ENCODE measurements at places on chromosomes 2 and 18.
A peak's percentile ranks its signal among the peaks of the same experiment; 100 is the strongest.

DNA sequence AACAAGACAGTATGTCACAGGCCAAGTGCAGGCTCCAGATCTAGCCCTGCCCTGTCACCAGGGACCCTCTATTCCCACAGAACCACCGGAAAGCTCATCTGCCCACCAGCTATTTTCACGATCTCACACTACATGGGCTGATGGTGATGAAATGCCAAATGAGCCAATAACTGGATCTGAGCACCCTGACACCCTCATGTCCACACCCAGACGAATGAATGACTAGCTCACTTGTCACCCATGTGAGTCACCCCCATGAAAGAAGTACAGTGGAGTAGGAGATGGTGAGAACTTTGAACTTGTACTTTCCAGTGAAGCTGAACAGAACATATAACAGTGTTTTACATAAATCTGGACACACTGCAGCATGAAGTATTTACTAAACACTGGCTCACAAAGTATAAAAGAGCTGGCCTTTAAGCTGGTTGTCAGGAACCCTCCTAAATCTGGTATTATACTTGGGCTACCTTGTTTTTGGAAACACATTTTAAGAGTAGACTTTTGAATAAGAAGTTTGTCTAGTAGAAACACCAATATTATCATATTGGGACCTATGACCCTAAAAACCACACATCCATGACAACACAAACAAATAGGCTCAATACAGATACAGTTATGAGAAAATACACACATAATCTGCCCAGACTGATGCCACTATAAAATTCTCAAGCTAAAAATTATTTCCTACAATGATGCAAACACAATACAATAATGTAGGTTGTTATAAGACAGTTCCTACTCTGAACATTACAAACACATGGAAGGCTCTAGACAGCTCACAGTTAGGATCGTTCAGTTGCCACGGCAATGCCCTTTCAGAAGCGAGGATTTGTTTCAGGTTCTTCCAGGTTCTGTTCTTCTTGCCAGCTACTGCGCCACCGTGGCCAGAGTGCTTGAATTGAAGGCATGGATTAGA lies 19.0 kb downstream of the INO80C start:
- DNase-seq: peak; percentile 14

DNA sequence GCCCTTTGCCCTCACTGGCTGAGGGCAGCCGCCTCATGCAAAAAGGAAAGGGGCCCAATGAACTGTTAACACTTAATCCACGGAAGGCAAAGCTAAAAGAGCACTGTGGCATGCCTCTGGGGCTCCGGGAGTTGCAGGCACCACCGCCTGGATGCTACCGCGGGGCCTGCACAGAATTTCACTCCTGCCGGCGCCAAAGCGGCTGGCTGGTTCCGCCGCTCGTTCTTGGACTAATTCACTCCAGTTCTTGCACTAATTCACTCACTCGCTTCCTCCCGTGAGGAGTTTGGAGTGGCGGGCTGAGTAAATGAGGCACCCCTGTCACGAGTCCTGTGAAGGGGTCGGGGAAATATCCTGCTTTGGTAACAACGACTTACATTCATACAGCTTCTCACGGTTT lies 14.0 kb upstream of the MAPK4 start:
- no peak for DNase-seq

- DNase-seq: no peak
These were observed 72.8 kb downstream of the PLEKHA3 start for GRCh38 chr2:178553047-178553446.

GRCh38 chr2:28393114-28393836 lies 617 bp downstream of the FOSL2 start:
- peak; percentile 42 for DNase-seq

DNA sequence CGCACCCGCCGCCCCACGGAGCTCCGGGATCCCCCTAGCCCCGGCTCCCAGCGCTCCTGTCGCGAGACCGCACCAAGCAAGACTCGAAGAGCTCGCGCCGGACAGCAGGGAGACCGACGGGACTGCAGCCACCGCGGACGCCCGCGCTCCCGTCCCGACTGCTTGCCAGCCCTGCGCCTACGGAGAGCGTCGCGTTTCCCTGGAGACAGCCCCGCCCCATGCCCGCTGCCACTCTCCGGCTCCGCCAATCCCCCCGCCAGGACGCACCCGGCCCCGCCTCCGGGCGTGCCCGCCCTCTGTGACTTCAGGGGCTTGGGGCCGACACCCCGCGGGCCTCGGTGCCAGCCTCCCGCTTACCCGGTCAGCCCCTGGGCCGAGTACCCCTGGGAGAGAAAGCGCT lies at the start of gene ANKMY1:
TSS of gene ANKMY1 (minus strand) at position 181 of the 400 bp plus-strand sequence. CDS start 653 bp downstream, outside the sequence.
- DNase-seq: no peak

- DNase-seq: no peak
These were observed 404.8 kb downstream of the MEIS1 start for GRCh38 chr2:66839551-66840320.

DNA sequence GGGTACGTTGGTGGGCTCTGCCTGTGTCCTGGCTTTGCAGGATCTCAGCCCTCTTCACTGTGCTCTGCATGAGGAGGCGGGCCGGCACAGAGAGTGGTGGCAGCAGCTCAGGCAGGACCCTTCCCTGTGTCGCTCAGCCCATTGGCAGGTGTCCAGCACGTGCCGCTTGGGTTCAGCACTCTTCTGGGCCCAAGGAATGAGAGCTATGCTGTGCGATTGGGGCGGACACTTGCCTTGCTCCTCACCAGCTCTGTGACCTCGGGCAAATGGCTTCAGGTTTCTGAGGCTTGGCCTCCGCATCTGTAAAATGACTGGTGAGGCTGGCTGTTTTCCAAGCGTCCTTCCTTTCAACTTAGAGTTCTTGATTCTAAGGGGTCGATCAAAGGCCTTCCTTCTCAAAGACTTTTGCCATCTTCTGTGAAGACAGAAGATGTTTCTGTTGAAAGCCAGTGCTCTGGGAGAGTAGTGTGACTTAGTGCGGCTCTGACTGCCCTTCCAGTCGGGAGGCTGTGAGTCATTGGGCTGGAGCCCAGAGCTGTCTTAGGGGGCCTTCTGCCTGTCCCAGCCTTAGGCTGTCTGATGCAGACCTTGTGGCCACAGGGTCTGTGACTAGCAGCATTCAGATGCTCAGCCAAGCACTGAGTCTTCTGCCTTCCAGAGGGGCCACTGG lies 35.6 kb downstream of the GLI2 start:
- DNase-seq: no peak

GRCh38 chr2:58574873-58575272 lies 333.7 kb upstream of the FANCL start:
- DNase-seq: no peak

GRCh38 chr18:38576916-38577315 lies 1011.3 kb upstream of the CELF4 start:
- DNase-seq: no peak

DNA sequence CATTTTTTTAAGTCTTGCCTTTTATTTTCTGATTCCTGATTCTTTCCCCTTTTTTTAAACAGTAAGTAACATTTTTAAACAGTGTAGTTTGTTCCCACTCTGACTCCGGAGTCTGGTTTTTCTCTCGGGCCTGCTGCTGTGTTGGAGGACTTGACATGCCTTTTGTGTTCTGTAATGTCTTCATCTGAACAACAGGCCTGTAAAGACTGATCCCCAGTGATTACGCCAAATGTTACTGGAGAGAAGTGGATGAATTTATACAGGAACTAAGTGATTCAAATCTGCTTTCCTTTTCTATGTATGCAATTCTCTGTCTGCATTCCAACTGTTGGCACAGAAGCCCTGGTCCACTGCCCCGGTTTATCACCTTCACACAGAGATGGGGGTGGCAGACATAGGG lies 54.3 kb upstream of the RMDN2 start:
- DNase-seq: no peak

DNA sequence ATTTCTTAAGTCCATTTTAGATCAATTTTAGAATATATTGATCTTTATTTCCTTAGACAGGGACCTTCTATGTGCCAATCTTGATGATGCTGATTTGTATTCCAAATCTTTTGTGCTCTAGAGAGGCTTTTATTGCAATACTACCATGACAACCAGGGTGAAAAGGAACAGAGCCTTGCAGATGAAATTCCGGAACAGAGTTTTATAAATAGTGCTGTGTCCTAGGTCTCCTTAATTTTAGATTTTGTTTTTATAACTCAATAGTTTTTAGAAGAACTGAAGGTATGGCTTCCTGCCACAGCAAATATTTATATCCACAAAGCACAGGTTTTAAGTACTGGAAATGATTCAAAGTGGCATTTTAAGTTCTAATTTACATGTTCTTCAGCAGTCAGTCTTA lies 160.2 kb downstream of the PMAIP1 start:
- no peak for DNase-seq

GRCh38 chr18:6069103-6069502 lies 173.8 kb upstream of the TMEM200C start:
- DNase-seq: no peak

DNA sequence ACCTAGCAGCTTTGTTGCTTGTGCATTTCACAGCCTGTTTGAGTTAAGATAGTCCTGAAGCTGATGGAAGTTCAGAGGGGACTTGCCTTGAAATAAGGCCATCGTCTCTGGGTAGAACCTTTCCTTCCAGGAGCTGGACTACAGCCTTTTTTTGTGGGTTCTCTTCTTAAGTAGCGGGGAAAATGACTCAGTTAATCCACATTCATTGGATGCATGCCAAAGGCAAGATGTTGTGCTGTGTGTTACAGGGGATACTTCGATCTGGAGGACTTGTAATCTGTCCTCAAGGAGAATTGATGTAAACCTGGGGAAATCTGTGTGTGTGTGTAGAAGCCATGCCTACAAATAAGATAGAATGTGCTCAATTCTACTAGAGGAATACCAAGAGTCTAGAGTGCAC lies 46.8 kb downstream of the RPIA start:
- no peak for DNase-seq

GRCh38 chr2:121776885-121777698 lies 21.6 kb downstream of the TSN start:
- DNase-seq: no peak

- no peak for DNase-seq
These were observed 399.4 kb downstream of the ZEB2 start for GRCh38 chr2:144120487-144120886.

DNA sequence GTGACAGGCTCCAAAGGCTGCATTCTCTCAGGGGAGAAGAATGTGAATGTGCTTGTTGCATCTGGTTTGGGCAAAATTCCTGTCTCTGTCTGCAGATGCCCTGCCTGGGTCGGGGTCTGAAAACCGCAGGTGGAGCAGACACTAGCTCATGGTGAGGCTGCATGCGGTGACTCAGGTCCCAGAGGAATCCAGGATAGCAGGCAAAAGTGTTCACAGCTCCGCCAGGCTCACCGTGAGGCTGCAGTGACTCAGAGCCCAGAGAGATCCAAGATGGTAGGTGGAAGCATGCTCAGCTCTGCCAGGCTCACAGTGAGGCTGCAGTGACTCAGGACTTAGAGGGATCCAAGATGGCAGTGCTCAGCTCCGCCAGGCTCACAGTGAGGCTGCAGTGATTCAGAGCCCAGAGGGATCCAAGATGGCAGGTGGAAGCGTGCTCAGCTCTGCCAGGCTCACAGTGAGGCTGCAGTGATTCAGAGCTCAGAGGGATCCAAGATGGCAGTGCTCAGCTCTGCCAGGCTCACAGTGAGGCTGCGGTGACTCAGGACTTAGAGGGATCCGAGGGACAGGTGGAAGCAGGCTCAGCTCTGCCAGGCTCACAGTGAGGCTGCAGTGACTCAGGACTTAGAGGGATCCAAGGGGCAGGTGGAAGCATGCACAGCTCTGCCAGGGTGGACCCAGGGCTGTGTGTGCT lies 200.5 kb downstream of the ACKR3 start:
- DNase-seq: no peak

GRCh38 chr2:135475128-135475527 lies 55.9 kb downstream of the ZRANB3 start:
- no peak for DNase-seq

DNA sequence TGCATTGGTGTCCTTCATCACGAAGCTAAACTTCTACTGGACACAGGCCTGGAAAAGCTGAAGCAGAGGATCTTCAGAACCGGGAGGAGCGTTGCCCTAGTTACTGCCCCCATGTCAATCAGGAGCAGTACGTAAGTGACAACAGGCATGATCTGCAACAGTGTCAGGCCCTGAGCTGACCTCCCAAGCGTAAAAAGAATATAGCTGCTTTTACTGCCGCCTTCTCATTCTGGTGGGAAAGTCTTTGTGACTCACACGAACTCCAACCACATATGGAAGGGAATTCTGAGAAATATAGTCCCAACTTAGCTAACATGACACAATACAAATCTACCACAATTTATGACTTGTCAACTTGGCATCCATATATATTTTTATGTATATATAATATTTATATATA lies 1007.7 kb upstream of the CDH2 start:
- no peak for DNase-seq

- DNase-seq: no peak
These were observed 87.7 kb downstream of the DSEL start for GRCh38 chr18:67428805-67429204.

GRCh38 chr2:42513252-42513918 lies 19.6 kb upstream of the KCNG3 start:
- no peak for DNase-seq

DNA sequence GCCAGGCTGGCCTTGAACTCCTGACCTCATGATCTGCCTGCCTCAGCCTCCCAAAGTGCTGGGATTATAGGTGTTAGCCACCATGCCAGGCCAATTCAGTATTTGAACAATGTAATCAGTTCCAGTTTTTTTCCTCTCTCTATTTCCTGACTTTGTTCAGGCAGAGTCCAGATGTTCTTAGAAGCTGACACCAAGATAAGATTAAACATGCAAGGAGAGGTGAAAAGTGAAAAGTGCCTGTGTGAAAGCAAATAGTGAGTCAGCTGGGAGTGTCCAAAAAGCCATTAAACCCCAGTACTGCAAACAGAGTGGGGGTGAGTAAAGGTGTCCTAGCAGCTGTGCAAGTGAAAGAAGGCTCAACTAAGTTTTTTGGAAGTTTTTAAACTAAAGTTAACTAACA lies 231.5 kb downstream of the PTH2R start:
- no peak for DNase-seq

- DNase-seq: no peak
These were observed 401.3 kb upstream of the PIK3C3 start for GRCh38 chr18:41553716-41554115.

DNA sequence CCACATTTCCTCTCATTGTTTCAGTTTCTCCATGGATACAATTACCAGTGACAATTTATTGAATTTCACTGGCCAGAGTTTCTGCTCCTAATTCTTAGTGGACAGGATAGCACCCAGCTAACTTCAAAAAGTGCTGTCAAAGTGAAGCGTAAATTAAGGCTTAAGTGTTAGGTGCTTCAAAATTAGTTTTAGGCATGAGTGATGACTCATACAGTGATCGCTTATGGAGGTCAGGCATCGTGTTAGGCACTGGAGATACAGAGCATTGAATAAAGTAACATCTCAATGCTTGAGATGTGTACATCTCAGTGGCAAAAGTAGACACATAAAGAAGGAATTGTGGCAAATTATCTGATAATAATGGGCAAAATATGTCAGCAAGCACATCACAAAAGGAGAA lies 40.8 kb downstream of the NOSTRIN start:
- no peak for DNase-seq

GRCh38 chr2:188701836-188702235 lies 272.3 kb upstream of the COL3A1 start:
- no peak for DNase-seq

DNA sequence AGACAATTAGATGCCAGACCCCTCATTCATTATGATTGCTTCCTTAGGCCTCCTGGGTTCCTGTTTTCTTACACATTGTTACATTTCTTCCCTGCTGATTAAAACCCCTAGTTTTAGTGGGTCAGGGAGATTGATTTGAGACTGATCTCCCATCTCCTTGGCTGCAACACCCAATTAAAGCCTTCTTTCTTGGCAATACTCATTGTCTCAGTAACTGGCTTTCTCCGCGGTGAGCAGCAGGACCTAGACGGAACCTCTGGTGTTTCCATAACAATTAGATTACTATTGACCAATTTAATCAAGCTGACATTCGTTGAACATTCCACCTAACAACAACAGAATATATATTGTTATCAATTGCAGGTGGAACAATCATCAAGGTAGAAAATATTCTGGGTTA lies 1676.4 kb upstream of the SLC39A10 start:
- no peak for DNase-seq

Data from stimulated activated CD4-positive, alpha-beta T cell treated with anti-CD3 and anti-CD28 coated beads, TNF-alpha, amount 100 ng/mL, for 4 hours (primary cell).